ENCODE measurements at places on chromosomes 12 and 14.

DNA sequence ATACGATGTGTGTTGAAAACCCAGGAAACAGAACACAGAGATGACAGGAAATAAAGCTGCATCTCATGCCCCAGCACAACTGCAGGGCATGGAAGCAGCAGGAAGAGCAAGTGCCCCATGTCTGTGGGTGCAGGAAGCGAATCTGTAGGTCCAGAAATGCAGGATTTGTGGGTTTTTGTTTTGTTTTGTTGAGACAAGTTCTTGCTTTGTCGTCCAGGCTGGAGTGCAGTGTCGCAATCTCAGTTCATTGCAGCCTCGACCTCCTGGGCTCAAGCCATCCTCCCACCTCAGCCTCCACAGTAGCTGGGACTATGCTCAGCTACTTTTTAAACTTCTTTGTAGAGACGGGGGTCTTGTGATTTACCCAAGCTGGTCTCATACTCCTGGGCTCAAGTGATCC, 6.2 kb upstream of the RPS6KL1 start:
- DNase-seq = no peak

GRCh38 chr14:99516871-99517642, 35.8 kb downstream of the CCNK start:
- DNase-seq = no peak

- DNase-seq = no peak
Observed at GRCh38 chr12:29782871-29783772, 620 bp downstream of the TMTC1 start.

DNA sequence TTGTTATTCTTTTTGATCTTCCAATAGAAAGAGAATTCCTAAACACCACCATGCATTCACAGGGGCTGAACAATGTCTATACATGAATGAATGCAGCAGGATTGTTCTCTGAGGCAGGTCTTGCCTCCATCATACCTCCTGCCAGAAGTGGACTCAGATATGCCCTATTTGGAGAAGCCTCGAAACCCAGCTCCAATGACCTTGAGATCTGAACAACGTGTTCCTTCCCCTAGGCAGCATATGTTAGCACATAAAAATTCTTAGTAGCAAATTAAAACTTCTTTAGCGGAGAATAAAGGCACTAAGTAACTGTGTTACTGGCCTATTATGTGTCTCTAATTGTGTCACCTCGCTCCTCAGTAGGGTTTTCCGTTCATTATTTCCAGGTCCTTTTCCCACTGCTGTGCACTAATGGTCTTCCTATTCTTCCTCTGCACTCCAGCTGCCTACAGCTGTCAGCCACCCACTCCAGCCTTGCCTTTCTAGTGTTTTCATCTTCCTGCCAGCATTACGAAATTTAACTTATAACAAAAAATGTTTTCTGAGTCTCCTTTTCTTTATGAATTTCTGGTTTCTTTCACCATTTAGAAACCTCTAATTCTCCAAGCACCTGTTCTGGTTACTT, 62.6 kb upstream of the IGF1 start:
- no peak for DNase-seq

DNA sequence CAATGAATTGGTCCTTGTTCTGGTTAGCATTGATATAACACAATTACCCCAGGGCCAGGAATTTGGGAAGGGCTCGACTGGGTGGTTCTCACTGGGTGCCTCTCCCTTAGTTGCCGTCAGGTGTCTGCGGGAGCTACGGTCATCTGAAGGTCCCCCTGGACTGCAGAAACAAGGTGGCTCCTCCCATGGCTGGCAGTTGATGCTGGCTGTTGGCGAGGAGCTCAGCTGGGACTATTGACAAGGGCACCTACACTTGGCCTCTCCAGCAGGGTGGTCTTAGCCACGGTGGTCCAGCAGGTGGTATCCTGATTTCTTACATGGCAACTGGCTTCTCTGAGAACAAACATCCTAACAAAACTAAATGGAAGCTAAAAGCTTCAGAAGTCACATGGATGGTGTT, 41.0 kb upstream of the RGS6 start:
- no peak for DNase-seq

DNA sequence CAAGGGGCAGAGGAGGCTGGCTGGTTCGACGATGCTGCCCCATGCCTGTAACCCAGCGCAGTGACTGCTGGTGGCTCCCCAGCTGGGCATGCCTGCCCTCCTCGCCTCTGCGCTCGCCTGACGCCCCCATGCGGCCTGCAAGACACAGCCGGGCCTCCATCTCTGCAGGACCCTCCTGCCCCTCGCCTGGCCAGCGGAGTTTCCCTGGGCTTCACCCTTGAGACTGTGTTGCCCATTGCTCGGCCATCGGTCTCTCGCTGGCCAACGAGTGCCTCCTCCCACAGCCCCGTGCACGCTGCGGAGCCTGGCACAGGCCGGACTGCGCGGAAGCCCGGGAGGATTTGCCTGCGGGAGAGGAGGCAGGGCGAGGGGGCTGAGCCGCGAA, 17.6 kb downstream of the ASPG start:
- DNase-seq = no peak

DNA sequence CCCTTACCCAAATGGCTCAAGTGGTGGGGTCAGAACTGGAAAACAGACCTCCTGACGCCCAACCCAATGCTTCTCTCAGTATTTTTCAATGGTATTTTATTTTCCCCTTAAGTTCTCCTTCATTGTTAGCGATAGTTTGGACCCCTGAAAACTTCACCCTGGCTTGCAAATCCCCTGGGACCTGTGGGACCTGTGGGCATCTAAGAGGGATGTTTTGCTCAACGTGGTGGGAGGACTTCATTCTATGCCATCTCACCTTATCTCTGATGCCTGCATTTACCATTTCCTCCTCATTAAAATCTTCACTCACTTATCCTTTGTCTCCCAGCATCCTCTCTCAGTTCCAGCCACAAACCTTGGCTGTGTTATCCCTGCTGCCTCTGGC, 59.4 kb upstream of the GZMB start:
- DNase-seq = no peak

GRCh38 chr12:118625050-118625675, 248.8 kb downstream of the SUDS3 start:
- no peak for DNase-seq

DNA sequence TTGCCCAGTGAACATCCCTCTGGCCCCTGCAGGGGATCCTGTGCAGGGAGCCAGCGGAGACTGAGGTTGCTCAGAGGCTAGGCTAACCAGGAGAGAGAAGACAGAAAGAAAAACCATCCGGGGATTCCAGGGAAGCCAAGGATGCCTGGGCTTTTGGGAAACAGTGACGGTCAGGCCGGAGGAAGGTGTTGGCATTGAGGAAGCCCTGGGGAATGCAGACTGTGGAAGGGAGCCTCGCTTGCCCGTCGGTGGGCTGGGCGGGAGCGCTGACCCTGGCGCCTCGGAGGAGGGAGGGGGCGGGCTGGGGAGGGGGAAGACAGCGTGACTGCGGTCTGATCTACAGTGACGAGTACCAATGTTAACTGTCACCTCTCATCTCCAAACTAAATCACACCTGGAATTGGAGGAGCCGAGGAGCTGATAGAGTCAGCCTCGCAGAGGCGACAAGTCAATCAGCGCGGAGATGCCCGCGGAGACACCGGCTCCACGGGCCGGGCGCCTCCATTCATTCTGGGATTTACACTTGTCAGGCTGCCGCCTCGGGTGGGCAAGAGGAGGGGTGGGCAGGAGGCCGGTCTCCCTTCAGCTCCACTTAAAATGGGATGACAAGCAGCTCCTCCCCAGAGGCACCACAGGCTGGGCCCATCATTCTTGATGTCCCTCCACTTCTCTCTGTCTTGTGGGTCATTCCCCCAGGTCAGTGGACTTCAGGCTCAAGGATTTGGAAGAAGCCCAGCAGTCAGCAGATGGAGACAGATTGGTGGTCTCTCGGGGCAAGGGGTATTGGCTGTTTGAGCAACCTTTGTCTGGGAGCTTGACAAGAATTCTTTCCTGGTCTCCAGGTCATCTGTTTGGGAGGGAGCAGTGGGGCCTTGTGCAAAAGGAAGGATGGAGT, 20.4 kb upstream of the GPATCH2L start:
- no peak for DNase-seq

- no peak for DNase-seq
Observed at GRCh38 chr12:111168009-111168900, 200.6 kb downstream of the PHETA1 start.

DNA sequence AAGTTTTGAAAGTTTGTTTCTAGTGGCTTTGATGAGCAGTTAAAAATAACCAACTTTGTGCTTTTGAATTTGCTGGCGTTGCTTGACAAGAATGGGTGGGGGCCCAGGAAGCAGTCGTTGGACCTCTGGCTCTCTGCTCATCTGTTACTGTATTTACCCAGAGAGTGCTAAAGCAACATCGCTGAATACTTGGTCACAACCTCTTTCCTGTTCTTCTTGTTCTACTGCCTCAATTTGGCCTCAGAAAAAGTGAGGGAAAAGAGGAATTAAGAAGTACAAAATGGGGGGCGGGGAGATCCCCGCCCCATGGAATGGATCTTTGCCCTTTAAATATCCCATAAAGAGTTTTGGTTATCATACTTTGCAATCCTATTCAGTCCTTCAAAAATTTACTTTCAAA, 221.5 kb upstream of the G2E3 start:
- no peak for DNase-seq

- peak; percentile 67 for DNase-seq
Observed at GRCh38 chr12:53047221-53048032, 2.4 kb upstream of the TNS2 start.

DNA sequence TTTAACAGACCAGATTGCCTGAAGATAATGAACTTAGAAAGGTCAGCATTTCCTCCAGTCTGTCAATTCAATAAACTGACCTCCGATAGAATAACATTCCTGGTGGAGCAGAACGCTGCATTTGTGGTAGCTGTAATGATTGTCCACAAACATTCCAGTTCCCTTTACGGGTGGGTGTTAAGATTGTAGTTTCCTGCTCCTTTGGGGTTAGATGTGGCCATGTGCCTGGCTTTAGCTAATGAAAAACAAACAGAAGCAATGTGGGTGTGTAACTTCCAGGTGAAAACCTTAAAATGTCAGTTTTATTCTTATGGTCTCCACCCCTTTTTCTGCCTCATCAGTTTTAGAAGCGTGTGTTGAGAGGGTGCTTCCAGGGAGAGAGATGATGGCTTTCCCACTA, 217.3 kb upstream of the CRY1 start:
- no peak for DNase-seq

- no peak for DNase-seq
Observed at GRCh38 chr14:100393906-100394732, 71.0 kb downstream of the SLC25A47 start.

DNA sequence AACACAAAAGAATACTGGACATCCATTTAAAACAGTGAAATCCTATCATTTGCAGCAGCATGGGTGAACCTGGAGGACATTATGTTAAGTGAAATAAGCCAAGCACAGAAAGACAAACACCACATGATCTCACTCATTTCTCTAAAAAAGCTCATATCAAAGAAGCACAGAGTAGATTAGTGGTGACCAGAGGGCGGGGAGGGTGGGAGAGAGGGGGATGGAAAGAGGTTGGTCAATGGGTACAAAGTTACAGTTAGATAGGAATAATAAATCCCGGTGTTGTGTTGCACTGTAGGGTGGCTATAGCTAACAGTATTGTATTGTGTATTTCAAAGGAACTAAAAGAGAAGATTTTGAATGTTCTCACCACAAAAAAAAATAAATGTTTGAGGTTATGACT, 52.4 kb downstream of the DUSP6 start:
- no peak for DNase-seq

GRCh38 chr12:41972598-41972997, 172.1 kb downstream of the GXYLT1 start:
- no peak for DNase-seq

- DNase-seq = no peak
Observed at GRCh38 chr14:104316121-104316722, 177.8 kb downstream of the KIF26A start.

GRCh38 chr12:113135178-113136127, at the start of gene RASAL1:
RASAL1 (minus strand) TSS chr12:113135761; CDS start chr12:113135462, 299 bp downstream.
- DNase-seq = peak; percentile 61

GRCh38 chr14:53947452-53948204, 9.0 kb downstream of the BMP4 start:
- DNase-seq = no peak

DNA sequence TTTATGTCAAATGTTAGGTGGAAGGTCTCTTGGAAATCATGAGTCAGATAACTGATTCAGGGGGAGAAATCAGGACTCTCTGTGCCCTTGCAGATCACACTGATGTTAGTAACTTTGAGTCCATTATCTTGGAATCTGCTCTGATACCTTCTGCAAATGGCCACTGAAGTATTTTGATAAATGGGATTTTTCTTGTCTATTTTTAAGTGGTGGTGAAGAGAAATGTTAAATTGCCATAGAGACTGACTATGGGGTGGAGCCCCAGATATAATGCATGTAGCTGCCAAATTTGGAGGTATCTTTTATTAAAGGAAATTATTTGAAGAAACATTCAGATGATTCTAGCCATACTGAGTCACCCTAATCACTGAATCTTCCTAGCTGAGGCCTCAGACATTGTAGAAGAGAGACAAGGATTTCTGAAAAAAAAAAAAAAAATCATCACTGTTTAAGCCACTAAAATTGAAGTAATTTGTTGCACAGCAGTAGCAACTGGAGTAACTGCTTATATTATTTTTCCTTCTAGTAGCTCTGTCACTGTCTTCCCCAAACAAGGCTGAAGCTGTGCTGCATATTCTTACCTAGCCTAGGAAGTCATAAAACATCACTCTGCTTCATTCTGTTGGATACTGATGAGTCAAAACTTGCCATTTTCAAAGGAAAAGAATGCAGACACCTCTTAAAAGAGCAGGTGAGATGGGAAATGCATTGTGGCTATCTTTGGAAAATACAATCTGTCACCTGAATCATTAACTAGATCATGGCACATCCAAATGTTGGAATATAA, 36.0 kb upstream of the CLEC14A start:
- no peak for DNase-seq

- no peak for DNase-seq
Observed at GRCh38 chr12:48002414-48002730, 1.9 kb downstream of the COL2A1 start.

DNA sequence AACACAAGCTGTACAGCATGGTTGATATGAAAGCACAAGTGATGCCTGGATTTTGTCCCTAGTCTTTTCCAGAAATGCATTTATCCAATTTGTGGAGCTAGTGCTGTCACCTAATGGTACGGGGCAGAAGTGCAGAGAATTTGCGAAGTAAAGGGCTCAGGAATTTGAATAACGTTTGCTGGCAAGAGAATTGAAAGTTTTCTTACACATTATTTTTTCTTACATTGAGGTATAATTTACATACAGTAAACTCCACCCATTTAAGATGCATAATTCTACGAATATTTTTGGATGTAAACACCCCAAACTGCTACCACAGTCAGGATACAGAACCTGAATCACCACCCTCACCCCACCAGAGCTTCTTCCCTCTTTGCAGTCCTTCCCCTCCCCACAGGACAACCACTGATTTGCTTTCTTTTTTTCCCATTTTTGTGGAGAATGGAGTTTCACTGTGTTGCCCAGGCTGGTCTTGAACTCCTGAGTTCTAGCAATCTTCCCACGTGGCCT, 3.5 kb downstream of the AICDA start:
- no peak for DNase-seq

DNA sequence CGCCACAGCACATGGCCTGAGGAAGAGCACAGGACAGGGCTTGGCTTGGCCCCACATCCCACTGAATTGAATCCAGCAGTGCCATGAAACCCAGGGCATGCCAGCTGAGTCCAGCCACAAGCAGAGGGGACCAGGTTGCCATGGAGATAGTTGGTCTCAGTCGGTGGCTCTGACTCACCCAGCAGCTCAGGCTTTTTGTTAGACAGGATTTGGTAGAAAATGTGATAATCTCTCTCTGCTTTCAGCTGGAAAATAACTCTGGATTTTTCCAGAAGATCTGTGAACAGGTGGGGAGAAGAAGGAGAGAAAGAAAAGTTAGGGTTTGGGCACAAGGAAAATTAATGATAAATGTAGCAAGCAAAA, 4.8 kb downstream of the MYH7 start:
- no peak for DNase-seq

All from T-helper 22 cell (primary cell).